ENCODE measurements at places on chromosomes 3 and 15.

DNA sequence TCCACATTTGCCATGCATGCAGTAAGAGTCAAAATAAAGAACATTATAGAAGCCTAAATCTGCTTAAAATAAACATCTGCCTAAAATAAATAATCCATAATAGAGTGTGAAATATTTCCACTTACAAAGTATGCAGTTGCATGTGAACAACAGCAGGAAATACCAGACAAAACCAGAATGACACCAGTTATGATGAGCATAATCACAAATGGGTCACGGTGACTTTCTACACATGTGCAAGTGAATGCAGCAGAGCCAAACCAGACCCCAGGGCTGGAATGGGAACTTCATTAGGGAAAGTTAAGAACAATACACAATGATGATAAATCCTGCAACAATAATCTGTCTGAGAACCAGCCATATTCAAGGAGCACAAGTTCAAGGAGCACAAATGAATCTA, 615.5 kb downstream of the ROBO2 start:
- DNase-seq = no peak

DNA sequence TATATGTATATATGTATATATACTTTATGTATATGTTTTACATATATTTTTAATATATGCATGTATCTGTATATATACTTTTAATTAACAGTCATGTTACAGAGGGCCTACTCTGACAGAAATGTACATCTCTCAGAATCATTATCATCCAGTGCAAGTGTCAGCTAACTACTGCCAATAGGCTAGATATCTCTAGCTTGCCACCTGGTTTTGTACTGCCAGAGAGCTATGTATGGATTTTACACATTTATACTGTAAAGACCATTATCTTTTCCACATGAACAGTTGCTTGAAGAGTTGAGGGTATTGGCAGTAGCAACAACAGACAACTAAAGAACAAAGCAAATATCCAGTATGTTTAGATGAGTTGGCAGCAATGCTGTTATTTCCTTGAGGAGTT, 99.7 kb upstream of the VGLL3 start:
- DNase-seq = no peak

DNA sequence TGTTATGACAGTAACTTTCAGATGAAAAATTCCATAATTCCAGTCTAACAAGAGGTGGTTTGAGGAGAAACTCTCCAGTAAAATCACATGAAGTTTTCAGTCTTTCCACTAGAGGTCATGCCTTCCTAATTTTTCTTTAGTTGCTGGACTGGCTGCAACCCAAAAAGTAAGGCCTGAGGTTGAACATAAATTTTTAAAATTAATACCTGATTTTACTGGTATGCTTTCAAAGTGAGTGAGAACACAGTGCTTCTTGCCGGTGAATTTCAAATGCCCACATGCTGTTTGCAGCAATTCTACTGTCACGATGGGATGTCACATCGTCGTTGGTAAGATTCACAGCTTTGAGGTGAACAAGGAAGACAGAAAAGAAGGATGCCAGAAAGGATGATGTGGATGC, 89.0 kb upstream of the FGF12 start:
- no peak for DNase-seq

DNA sequence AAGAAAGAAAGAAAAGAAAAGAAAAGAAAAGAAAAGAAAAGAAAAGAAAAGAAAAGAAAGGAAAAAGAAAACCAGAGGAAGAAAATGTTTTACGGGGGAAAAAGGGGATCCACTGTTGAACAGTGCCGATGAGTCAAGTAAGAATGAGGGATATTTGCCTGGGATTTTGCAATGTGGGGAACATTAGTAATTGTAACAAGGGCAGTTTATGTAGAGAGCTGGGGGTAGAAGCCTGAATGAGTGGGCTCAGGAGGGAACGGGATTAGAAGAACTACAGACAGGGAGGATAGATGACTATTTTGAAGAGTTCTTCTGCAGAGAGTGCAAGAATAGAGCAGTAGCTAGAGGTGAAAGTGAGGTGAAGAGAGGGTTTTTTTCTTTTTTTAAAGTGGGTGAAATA, 28.7 kb downstream of the GATM start:
- DNase-seq = no peak

DNA sequence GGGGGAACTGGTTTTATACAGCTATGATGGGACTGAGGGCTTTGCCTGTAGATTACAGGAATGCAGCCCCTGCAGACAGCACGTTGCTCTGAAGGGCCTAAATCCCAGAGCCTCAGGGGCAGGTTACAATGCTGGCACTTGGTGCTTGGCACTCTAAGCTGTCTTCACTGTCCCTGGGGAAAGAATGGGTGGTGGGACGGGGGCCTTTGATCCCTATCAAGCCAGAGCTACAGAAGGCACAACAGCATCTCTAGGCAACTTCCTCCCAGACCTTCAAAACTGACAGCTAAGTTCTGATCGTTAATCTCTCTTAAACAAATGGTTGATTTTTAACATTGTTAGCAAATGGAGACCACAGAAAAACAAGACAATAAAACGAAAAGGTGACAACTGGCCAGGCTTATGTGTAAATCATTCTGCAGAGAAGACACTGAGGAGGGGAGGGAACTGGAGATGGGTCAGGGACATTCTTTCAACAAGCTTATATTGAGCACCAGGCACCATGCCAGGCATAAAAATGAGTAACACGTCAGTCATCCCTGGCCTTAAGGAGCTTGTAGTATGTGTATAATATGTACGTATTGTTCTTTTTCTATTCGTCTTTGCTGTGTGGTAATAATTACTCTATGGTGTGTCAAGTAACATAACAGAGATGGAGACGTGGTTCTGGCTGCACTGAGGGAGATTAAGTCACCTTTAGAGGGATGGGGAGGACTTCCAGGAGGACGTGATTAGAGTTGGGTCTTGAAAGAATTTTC, 49.1 kb downstream of the CA12 start:
- DNase-seq = no peak

DNA sequence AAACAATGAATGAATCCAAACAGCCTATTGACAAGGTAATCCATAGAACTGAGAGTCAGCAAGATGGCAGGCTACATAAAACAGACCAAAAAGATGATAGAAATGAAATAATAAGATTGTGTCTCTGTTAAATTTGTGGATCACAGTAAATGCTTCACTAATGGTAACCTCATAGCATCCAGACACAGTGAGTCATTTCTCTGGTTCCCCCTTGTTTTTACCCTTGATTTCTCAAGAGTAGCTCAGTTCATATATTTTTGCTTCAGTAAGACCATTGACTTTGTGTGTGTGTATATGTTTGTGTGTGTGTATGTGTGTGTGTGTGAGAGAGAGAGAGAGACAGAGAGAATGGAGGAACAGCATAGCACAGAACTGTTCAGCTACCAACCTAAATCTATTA, 546.9 kb downstream of the RBMS3 start:
- DNase-seq = no peak

DNA sequence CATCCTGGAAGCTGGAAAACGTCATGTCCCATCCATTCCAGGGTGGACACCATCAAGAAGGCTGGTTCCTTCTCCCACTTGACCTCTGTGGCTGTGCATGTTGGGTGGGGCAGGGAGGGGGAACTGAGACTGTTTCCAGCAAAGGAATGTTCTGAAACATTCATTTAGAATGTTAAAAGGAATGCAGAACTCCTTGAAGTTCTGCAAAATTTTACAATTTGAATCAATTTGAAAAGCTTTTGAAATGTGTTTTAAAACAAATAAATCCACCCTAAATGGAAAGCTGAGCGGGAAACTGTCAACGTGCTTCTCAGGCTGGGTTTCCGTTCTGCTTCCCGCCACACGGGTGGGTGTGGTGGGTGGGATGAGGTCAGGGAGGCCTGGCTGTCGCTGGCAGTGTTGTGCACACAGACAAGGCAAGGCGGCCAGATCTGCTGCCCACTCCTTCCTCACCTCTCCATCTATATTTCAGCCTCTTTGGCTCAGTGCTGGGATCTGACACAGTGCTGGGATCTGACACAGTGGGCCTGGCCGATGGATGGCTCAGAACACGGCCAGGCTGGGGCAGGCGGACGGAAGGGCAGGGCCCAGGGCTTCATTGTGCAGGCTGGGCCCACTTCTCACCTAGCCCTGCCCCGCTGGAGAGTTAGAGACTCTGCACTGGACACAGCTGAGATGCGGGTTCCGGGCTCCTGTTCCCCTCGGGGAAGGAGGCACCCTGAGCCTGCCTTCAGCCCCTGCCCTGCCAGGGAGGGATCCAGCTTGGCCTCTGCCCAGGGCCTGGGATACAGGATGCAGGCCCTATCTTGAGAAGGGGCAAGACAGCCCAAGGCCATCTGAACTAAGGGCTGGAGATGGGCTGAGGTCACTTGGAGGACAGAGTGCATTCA, 110.4 kb downstream of the TMEM266 start:
- no peak for DNase-seq

DNA sequence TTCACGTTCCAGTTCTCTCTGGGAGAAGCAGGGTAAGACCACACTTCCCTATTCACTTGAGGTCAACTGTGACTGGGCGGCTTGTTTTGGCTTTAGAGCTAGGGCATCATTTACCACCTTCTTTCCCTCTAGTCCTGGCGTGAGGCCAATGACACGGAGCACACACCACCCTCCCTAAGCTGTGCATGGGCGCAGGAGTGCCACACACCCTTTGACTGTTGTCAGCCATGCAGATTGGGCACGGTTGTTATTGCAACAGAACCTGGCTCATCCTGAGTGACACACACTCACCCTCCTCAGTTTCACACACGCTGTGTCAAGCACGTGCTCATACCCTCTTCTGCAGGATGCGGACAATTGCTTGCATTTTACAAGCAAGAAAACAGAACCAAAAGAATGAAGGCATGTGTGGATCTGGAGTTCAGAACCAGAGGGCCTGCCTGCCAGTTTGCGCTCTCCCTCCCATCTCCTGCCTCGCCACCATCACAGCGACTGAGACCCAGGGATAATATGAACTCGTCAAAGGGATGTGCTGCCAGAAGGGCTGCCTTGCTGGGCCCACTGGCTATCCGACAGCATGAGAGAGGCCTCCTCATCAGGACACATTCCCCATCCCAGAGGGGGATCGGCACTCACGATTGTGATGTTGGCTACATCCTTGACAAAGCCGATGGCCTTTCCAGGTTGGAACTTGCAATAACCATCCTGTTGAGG, 17.6 kb downstream of the CTSH start:
- no peak for DNase-seq

- no peak for DNase-seq
Observed at GRCh38 chr3:98884675-98885371, 16.7 kb downstream of the DCBLD2 start.

DNA sequence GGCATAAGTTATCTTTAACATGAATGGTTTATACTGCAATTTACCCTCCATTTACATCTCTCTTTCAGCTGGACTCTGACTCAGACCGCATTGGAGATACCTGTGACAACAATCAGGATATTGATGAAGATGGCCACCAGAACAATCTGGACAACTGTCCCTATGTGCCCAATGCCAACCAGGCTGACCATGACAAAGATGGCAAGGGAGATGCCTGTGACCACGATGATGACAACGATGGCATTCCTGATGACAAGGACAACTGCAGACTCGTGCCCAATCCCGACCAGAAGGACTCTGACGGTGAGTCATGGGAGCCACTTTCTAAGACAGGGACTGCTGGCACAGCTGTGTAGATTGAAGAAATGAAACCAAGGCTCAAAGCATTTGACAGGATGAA, 11.6 kb downstream of the THBS1 start:
- DNase-seq = no peak

DNA sequence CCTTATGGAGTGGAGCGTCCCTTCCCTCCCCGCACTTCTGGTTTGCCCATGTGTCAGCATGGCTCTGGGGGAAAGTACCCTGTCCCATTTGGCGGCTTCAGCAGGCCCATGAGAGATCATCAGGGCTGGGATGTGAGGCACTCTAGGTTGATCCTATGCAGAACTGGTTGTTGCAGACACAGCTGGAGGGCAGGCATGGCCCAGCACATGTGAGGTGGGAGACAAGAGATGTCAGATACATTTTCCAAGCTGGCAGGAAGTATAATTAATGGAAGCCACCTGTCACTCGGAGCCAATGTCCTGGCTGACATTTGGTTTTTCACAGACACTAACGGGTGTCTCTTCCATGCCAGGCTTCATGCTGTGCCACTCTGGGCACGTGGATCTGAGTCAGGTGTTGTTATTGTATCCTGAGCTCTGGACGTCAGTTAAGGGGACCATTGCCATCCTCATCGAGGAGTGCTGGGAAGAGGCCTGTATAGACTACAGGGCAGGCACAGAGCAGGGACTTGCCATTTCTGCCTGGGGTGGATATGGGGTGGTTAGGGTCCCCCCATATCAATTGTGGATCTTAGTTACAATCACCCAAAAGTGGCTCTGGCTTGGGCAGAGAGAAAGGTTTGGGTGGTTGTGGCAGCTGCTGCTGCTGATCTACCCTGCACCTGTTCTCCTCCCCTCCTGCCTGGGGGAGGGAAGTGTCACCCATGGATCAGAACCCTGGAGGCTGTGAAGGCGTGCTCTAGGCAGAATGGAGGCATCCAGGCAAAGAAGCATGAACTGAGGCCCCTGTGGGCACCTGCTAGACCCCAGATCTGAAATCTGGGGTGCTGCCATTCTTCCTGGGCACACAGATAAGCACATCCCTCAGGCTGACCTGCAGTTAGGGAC, 140.7 kb downstream of the FBLN2 start:
- DNase-seq = no peak

DNA sequence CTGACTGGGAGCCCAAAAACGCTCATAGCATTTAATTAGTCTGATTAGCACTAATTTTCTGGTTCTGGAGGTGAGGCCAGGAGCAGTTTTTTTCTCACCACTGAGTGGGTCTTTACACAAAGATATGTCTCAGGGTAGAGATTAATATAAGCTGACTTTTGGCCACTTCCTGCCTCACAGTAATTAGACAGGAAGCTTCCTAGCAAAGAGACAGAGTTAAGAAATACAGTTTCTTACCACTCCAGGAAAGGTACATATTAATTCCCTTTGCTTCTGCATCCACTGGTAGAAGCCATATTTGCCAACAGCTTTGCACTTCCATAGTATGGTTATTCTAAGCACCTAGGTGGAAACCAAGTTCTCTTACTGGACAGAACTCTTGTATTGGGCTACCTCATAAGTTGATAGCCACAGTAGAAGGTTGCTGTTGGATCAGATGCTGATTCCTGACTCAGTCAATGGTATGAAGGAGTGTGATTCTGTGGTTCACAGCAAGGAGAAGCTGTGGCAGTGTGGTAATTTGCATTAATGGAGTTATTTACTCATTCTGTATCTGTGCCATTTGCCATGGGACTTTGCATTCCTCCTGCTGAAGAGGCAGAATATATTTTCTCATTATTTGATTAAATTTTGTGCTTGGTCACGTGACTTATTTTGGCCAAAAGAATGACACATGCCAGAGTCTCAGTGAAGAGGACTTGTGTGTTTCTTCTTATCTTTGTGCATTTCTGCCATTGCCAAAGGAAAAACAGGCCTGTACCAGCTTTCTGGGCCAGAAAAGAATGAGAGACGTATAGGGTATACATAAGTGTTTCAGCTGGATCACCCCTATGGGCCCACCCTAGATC, 17.5 kb upstream of the ZBTB20 start:
- DNase-seq = no peak

Data from caudate nucleus (tissue), 63 donors.